ENCODE measurements at places on chromosomes 1 and 21.
A peak's percentile ranks its signal among the peaks of the same experiment; 100 is the strongest.

DNA sequence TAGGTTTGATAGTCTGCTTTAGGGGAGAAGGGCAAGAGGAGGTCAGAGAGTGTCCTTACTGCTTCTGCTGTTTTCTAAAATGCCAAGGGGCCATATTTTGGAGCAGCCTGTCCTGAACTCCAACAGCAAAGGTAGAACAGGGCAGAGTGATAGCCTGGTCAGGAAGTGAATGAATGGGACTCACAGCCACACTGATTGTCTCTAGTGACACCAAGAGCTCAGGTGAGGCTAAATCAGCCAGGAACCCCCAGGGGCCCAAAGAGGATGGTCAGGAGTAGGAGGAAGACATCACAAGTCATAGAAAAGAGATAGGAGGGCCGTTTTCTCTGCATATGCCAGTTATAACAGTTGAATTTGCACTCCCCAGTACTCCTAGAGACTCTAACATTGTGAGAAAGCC, 97.4 kb upstream of the DUSP10 start:
- peak; percentile 35 for DNase-seq

- DNase-seq: peak; percentile 68
These were observed 50.2 kb upstream of the IGSF5 start for GRCh38 chr21:39694750-39695149.

GRCh38 chr1:172561252-172561651, 28.3 kb downstream of the SUCO start:
- DNase-seq: peak; percentile 81

DNA sequence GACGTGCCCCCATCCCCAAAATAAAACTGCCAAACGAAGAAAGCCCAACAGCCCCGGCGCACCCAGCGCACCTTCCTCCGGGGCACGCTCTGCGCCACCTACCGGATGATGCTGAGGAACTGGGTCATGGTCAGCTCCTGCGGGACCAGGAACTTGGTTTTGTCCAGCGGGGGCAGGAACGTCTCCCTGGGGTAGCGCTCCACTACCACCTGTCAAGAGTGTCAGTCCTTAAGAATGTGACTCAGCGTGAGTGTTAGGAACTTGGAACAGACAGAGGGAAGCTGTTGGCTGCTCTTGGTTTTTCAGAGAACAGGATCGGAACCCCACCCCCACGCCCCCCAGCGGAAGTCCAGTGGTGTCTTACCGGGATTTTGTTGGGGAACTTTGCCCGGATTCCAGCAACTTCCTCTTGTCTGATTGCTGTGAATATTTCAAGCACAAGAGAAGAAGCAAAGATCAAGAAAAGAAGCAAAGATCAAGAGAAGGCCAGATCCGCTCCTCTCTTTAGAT, 431 bp downstream of the MAP1LC3C start:
- peak; percentile 93 for DNase-seq

GRCh38 chr1:72007312-72007711, 275.0 kb downstream of the NEGR1 start:
- no peak for DNase-seq

DNA sequence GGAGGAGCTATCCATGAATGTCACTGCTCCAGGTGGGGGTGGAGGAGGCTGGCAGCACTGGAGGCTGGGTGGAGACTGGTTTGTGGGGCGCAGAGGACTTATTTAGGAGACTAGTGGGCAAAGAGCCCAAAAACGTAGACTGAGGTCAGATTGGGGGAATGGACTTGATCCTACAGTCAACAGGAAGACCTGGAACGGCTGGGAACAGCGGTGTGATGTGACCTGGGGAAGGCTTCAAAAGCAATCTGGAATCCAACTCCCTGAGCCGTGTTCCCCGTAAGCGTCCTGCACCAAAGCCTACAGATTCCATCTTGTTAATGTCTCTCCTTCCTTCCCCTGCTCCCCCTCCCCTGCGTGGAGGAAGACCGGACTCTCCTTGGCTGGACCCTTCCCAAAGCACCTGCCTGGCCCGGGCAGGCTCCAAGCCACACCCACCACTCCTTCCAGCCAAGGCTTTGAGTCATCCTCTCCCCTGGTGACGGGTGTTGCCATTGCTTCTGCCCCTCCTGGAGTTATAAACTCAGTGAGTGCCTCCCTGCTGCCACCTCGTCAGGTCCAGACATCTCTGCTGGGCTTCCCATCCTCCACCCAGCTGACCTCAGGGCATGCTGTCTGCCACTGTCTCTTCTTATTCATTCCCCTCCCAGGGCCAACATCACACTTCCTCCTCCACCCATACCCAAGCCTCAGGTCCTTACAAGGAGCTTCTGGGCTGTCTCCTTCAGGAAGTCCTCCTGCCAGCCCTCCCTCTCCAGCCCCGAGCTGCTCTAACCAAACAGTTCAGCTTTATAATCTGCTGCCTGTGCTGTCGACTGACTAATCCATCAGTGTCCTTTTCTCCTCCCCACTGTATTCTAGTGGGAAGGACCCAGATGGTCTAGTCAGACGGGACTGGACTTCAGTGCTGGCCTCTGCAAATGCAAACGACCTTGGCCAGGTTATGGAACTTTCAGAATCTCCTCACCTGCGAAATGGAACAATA, 1.6 kb upstream of the CLSTN1 start:
- DNase-seq: peak; percentile 97

DNA sequence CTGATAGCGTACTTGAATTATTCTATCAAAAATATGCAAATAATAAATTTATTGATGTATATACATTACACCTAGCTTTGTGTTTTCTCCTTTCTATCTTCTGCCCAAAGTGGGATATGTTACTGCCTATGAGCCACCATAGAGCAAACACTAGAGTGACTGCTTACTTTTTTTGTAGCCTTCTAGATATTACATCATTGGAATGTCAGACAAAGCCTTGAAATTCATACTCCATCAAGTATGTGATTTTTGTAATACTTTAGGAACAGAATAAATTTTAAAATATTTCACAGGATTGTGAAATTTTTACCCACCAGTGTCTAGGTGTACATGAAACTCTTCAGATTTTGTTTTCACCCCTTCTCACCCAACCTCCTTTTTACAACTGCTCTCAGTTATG, 787.6 kb downstream of the USP25 start:
- DNase-seq: no peak

DNA sequence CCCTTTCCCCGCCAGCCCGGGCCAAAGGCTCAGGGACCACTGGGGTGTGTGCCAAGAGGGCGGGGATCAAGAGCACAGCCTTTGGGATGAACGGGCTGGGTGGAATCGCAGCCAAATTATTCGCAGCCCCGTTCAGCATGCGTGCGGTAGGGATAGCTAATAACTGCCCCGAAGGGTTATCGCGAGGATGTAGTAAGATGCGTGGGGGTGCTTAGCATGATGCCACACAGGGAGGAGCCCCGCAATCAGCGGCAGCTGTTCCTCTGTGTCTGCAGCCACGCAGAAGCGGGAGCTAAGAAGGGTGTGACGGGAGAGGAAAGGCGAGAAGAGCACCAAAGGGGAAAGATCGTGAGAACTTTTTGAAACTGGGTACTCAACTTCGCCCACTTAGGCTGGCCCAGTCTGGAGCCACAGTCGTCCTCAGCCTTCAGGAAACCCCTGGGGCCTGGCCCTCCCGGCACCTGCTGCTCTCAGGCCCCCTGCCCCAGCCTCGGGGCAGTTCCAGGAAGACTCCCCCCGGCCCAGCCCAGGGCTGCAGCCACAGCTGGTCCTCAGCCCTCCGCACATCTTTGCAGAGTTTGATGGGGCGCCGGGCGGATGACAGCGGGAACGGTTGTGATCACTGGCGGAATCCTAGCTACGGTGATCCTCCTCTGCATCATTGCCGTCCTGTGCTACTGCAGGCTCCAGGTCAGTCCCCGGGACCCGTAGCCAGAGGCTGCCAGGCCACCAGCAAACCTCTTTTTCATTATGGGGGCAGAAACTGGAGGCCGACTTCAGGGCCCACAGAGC, 64.9 kb downstream of the TOR1AIP2 start:
- no peak for DNase-seq

GRCh38 chr1:7769673-7770412, 1.3 kb upstream of the VAMP3 start:
- DNase-seq: no peak

DNA sequence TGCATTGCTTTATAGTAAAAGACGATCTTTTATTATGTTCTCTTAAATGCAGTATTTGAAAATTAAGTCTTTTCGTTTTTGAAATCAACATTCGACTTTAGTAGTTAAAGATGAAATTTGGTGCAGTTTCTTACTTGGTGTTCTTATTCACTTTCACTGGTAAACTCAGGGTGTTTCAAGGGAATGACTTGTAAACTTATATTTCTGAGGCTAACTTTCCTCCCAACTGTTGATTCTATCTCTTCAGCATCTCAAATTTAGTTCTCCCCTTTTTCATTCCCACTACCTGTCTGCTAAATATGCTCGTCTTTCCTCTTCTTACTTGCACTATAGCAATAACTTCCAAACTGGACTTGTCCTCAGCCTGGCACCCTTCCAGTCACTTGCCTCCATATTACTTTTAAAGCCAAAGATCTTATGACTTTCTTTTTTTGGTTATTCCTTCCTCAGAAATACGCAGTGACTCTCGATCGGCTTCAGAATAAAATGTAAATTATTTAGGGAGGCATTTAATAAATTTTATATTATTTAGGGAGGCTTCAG, 988 bp downstream of the SLC35A3 start:
- DNase-seq: peak; percentile 12

- no peak for DNase-seq
These were observed 9.5 kb downstream of the UCK2 start for GRCh38 chr1:165836664-165837482.

DNA sequence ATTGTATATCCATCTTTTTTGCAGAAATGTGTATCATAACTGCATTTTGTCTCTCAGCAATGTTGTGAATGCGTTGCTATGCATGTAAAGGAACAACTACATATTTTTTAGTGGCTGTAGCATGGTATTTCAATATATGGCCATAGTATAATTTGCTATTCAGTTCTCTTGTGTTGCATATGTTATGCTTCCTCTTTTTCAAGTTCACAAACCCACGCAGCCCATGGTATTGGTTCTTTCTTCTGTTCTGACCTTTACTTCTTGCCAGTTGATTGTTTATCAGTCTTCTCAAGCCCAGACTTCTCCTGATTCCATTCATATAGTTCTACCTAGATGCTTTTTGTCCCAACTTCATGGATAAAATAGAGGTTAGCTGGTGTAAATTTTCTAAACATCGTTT, 6.1 kb downstream of the SLC22A15 start:
- DNase-seq: no peak

- DNase-seq: no peak
These were observed 693 bp downstream of the SRSF10 start for GRCh38 chr1:23979387-23979880.

DNA sequence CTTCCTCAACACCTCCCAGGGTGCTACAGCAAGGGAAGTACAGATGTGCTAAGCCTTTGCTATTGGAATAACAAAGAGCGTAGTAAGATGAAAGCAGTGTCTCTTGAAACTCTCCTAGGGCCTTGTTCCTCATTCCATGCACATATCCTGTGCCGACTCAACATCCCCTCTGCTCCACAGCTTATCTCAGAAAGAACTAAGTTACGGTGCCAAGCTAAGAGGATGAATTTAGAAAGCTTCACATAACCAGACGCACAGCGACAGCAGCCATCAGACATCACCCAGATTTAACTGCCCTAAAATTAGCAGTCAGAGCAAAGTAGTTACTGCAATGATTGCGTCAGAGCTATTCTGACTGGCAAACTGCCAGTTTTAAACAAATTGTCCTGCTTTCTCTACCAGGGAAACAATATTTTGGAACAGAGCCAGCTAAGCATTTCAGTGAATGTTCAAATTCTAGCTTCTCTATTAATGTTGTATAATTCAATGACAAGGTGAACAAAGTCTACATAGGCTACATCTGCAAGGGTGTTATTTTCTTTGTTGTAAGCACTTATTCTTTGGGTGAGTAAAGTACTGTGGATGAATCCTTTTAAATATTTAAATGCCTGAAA, 9.5 kb downstream of the SIPA1L2 start:
- DNase-seq: peak; percentile 65

- no peak for DNase-seq
These were observed 18.9 kb downstream of the UBE4B start for GRCh38 chr1:10051656-10052055.

GRCh38 chr1:43978551-43979260, at the start of gene B4GALT2:
Gene B4GALT2 (plus strand): TSS chr1:43979210. CDS start chr1:43981161, 1,951 bp downstream.
- DNase-seq: peak; percentile 41

GRCh38 chr21:41500363-41500762, 7.6 kb downstream of the TMPRSS2 start:
- no peak for DNase-seq

DNA sequence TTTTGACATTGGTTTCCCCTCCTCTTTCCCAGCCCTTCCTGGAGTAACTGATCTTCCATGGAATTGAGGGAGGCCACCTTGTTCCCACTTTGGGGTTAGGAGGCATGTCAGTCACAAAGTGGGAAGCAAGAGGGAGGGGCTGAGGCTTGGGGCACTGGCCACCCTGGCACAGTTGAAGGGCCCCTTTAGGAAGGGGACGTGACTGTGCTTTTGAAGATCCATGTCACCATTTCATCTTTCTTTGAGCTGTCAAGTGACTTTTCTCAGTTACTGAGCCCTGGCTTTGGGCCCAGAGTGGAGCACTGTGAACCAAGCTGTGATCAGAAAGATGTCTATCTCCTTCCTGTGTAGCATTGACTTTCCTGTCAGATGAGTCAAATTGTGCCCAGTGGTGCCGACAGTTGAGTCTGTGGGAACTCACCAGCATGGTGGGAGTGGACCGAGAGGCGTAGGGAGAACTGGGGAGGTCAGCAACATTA, 38.5 kb upstream of the TDRD10 start:
- DNase-seq: peak; percentile 61

DNA sequence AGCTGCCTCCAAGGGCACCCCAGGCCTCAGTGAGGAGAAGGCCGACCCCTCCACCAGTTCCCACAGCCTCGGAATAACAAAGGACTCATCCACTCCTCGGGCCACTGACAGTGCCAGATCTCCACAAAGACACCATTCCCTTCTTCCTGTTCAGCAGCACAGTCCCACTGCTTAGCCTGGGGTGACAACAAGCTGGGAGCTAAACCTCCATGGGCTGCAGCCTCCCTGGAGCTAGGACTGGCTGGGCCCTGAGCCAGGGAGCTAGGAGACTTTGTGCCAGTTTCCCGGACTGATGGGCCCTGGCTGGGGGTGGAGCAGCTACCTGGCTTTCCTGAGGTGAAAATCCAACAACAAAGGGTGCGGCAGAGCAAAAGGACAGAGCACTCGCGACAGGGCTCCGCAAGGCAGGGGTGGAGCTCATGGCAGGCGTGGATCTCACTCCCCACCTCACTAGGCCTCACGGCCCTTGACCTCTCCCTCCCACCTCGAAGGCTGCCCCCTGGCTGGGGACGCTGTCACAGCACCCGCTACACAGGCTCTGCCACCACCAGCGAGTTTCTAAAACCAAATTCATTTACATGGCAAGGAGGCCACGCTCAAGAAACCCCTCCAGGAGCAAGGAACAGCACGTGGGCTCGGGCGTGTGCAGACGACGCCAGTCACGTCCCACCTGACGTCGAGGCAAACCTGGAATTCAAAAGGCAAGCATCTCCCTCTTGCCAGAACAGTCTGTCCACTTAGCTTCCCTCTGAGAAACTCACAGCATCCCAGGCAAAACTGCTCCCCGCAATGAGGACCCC, 13.8 kb downstream of the SLC35E2B start:
- no peak for DNase-seq
